ENCODE measurements at places on chromosomes 2 and 18.

- DNase-seq, result no peak
These were observed 68.3 kb upstream of the IL1R1 start for GRCh38 chr2:102074152-102074783.

GRCh38 chr2:37711831-37712230, 40.4 kb upstream of the CDC42EP3 start:
- no peak for DNase-seq

DNA sequence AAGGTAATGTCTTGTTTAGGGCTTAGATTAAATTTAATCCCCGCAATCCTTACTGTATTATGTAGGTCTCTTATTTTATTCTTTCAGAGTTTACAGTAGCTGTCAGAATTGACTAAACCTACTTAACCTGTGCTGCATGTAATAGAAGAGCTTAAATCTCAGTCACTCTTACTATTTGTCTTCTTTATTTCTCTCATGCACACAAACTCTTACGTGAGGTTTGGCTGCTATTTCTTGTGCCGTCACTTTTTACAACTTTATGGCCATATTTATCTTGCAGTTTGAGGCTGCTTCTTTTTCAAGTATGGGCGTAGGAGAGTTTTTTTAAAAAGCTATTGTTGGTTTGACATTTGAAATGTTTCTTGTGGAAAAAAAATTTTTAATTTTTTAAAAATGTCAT, 12.0 kb downstream of the DNAJC10 start:
- DNase-seq, result no peak

DNA sequence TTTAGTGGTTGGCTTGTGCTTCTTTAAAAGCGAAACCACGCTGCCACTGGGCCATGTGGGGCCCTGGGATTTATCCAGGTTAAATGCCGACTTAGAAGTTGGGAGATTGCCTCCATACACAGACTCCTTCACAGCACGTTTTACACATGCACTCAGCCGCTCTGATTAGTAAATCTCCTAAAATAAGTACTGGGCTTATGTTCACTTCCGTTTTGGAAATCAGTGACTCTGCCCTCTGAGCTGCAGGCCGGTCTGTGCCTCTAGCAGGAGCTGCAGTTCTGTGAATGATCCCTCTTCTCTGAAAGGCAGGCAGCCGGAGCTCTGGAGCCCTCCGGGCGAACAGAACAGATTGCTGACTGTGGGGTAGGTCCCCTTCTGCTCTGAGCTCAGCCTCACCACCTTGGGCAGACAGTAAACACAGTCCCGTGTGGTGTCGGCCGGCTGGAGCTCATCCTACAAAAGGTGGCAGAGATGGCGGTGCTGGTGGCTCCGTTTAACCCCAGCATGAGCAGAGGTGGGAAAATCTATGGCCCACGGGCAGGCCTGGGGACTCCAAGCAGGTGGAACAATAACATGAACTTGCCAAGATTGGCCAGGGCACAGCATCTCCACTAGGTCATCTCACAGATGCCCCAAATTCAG, 9.8 kb upstream of the RAB17 start:
- peak; percentile 42 for DNase-seq

DNA sequence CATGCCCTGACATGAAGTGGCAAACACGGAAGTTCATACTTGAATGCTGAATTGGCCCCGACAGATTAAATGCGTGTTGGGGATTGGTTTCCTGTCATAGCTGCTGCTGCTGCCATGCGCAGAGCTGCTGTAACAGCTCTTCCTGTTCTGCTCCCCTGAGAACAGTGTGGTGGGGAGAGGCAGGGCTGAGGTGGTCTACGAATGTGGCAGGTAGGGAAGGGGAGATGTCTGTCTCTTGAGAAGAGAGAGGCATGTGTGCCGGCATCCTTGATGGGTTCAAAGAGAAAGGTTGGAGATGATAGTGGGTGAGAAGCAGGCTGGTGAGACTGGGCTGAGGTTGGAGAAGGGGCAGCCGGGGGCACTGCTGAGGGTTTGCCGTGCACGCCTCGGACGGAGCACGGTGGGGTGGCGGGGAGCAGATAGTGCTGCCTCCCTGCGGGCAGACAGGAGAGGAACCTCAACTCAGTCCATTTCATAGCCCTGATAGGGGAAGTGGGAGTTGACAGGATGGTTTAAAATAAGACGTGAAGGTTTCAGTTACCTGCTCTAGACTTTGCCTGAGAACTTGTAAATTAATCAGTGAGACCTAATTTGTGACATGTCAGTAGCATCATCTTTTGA, 46.1 kb downstream of the TMEM185B start:
- no peak for DNase-seq

DNA sequence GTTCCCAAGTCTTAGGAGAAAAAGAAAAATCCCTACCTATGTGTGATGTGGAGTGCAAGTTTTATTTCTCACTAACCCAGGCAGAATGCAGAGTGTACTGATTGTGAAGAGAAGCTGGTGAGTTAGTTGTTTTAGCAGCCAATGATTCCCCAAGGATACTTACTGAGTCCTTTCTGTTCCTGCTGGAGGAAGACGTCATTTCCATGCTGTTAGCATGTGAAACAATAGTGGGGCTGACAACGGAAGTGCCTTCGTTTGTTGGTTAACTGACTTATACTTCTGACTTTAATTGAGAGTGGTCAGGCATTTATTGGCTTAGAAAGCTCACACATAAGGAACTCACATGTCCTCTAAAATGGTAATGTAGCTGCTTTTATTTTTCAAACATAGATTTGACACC, 180.6 kb downstream of the MC4R start:
- DNase-seq, result no peak

DNA sequence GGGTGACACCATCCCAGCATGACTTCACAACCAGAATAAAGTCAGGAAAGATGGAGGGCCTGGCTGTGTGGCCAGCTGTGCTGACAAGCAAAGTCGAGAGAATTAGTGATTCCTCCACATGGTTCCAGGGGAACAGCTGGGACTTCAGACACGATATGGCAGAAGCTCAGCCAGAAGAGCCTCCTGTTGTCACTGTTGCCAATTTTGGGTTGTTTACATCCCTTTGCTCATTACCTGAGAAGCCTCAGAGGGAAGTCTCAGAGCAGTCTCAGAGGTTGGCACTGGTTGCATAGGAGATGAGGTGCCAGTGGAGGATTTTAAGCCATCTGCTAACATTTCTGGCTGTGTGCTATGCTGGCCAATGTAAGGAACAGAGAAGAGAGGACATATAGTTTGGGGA, 16.0 kb downstream of the LINC00305 start:
- DNase-seq, result no peak

DNA sequence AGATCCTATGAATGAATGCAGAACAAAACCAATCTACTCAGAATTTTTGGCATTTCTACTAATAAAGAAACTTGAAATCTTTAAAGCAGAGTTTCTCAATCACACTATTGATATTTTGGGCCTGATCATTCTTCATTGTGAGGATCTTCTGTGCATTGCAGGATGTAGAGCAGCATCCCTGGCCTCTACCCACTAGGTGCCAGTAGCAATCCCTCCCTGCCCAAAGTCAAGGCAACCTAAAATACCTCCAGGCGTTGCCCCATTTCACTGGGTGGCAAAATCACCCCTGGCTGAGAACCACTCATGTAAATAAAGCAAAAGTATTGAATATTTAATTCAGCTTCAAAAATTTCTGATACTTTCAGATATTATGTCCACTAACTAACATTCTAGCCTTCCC, 213.0 kb downstream of the SP3 start:
- no peak for DNase-seq
